ENCODE measurements at places on chromosomes 11 and 22.

DNA sequence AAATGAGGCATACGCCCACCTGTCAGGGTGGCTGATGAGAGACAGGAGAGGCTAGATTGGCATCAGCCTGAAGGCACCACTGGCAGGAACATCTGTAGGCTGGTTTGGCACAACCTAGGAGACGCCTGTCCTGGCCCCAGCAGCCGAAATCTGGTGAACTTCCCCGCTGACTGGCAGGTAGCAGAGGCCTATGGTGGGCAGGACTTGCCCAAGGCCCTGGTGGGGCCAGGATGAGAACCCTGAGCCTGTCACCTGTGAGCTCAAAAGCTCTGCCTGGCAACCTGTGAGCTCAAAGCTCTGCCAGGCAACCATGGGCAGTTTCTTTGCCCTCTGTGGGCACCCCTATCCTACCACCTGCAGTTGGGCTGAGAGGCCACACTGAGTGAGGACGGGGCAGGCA is 2.5 kb downstream of the DERL3 start:
- DNase-seq, result no peak

DNA sequence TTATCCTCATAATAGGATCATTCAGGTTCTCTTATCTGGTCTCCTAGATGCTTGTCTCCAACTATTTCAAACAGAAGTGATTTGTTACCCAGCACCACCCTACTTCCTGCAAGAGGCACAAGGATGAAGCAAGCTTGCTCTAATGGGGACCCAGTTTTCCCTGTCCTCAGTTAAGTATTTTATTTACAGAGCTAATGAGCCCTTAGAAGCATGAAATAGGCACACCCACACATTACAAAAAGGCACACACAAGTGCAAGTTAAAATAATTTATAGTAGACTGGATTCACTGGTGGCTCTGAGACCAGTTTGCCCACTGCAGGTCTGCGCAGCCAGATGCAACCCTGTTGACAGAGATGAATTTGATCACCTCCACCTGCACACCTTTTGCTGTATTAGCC is 167.5 kb downstream of the KIRREL3 start:
- no peak for DNase-seq

- no peak for DNase-seq
Observed at GRCh38 chr11:60633645-60634044, 65.8 kb upstream of the MS4A8 start.

GRCh38 chr11:45850446-45850845 is 3.2 kb downstream of the CRY2 start:
- no peak for DNase-seq

DNA sequence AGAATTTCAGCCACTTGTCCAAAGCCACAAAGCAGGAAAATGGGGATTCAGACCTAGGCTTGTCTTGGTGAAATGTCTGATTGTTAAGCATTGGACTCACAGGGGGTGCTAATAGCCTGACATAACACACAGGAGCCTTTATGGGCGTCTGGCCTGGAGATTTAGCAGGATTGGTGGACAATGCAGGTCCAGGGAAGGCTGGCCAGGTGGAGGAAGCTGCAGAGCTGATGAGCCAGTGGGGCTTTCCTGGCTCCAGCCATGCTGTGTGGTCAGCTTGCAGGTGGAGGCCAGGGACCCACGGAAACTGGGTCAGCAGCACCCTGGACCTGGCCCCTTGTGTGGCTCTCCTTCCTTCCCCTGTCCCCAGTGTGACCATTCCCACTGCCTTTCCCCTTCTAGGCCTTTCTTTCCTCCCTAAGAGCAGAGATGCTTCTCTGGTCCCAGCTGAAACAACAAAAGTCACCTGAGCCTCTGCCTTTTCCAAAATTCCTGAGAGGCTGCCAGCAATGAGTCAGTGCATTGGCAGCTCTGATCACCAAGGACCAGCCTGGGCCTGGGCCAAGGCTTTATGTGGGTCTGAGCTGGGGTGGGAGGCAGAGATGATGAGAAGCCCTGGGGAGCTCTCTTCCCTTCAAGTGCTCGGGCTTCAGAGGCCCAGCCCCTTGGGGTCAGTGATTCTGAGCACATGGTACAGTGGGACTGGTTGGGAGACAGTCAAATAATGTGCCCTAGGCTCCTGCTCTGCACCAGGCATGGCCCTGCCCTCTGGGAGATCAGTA is 85.2 kb downstream of the CCDC81 start:
- no peak for DNase-seq

DNA sequence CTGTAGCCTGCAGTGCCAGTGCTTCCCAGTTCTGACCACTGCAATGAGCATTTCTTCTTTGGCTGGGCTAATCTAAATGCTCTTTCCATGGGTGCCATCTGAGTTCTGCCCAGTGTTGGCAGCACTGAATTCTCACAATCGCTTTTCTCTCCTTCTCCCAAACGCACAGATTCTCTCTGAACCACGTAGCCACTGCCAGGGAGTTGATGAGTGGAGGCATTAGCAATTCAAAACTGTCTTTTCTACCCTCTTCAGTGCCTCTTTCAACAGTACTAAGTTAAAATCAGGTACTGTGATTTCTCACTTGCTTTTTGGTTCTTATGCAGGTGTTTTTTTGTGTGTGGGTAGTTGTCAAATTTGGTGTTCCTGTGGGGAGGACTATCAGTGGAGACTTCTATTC is 745.0 kb upstream of the ANO5 start:
- no peak for DNase-seq

DNA sequence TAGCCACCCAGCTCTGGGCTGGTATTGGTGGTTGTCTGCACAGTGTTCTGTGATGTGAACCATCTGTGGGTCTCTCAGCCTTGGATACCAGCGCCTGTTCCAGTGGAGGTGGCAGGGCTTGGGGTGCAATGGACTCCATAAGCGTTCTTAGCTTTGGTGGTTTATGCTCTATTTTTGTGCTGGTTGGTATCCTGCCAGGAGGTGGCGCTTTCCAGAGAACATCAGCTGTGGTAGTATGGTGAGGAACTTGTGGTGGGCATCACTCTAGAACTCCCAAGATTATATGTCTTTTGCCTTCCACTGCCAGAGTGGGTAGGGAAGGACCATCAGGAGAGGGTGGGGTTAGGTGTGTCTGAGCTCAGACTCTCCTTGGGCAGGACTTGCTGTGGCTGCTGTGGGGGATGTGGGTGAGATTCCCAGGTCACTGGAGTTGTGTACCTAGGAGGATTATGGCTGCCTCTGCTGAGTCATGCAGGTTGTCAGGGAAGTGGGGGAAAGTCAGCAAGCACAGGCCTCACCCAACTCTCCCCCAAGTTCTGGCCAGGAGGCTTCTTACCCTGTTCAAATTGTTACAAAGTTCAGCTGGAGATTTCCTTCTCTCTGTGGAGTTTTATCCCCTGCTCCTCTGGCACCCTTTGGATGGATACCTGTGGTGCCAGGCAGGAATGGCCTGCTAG is 47.2 kb downstream of the MRGPRX2 start:
- DNase-seq, result no peak

DNA sequence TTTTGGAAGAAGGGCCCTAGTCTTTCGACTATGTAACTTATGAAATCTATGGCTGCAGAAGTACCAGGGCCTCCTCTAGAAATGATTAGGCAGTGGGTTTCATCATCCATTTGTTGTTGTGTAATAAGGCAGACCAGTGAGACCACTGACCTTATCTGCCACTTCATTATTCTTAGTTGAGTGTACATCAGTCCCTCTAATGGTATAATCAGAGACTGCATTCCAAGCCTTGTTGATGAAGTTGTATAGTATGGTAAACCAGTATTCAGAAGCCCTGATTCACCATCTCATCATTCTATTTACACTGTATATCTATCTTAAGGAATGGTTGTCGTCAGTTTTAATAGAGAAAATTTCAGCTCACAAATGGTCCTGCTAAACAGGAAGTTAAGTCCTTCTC is 32.2 kb upstream of the GRIA4 start:
- no peak for DNase-seq
